ENCODE measurements at places on chromosomes 12 and 14.

DNA sequence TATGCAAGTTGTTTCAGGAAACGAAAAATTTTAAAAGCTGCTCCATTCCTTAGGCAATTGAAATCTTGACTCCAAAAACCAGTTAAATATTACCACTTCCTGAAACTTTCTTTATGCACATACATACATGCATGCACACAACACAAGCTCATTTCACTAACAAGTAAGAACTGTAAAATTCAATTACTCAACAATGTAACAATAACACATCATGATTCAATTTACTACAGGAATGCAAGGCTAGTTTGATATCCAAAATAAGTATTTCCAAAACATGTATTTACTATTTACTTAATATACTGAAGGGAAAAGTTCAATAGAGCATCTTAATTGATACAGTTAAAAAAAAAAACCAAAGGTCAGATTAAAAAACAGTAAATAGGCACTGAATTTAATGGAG is 19.6 kb downstream of the NAP1L1 start:
- no peak for DNase-seq

- no peak for DNase-seq
Observed at GRCh38 chr12:3658327-3659163, 94.4 kb downstream of the CRACR2A start.

DNA sequence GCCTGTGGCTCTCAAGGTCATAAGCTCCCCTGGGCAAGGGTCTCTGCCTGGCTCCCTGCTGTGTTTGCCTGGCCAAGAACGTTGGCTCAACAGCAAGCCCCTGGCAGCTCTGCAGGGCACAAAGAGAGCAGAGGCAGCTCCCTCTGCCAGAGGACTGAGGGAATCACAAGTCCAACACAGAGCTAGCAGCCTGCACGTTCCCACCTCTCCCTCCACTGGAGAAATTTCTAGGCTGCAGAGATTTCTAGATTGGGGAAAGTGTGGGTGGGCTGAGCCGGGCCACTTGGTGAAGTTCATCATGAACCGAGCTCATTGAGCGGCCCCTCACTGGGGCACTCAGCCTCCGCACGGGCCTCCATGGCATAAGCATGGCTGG is 19.8 kb downstream of the ZFYVE21 start:
- peak; percentile 43 for DNase-seq

DNA sequence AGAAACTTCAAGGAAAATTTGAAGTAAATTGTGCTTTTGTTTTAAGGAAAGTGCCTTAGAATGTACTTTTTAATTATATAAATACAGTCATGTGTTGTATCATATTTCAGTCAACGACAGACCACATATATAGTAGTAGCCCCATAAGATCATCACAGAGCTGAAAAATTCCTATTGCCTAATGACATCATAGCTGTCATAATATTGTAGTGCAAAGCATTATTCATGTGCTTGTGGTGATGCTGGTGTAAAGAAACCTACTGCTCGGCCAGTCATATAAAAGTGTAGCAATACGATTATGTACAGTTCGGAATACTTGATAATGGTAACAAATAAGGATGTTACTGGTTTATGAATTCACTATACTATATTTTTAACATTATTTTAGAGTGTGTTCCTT is 198.9 kb upstream of the SLC16A7 start:
- DNase-seq = no peak

GRCh38 chr14:44981198-44981597 is 19.2 kb downstream of the TOGARAM1 start:
- DNase-seq = no peak

DNA sequence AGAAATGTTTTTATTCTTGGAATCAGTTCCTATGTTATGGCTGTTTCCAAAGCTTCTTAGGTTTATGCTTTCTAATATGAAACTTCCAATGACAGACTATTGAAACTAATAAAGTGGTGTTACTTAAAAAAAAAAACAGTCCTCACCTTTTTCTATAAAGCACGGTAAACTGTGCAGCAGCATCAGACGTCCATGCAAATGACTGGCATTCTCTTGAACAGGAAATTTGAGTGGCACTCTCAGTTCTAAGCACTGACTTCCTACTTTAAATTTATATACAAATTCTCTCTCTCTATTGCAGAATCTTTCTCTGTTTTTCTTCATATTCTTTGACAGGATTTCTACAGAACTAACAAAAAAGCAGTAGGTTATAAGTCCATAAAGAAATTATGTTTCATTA is 2.8 kb upstream of the RAD51AP1 start:
- no peak for DNase-seq

DNA sequence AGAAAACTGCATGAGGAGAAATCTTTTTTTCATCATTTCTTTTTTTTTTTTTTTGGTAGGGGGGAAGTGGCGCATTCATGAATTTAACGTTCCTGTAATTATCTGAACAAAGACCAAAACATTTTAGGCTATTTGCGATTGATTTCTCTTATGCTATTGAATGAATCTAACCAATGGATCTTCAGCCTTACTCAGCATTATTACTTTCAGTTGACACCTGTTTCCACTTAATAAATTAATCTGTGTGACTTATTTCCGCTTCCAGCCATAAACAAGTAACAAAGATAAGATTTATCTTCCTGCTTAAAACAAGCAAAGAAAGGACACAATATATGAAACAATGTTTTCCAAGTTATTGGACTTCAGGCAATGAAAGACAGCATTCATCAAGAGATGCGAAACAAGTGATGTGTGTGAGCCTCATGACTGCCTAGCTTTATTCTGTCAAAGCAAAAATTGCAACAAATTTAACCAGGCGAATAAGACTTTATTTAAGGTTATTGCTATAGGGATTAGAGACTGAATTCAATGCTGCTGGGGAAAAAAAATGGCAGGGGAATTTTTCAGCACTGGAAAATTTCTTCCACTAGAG is 1026.9 kb downstream of the LRFN5 start:
- DNase-seq = no peak

DNA sequence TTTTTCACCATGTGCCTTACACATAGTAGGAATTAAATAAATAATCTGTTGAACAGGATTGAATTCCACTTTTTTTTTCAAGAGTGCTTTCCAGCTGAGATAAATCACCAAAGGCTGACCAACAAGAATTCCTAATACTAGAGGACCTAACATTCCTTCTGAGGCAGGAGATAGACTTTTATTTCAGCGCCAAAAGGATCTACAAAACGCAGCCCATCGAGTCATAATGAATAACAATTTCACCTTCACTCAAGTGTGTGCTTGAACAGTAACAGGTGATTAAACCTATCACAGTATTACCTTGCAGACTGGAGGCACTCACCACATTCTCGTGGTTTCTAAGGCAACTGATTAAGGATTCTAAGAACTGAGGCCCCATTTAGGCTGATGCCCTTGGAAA is 224.3 kb upstream of the ATP2B1 start:
- DNase-seq = no peak

- DNase-seq = no peak
Observed at GRCh38 chr14:102969060-102969791, 46.8 kb downstream of the AMN start.

- no peak for DNase-seq
Observed at GRCh38 chr12:85616201-85616600, 220.0 kb downstream of the RASSF9 start.

- DNase-seq = no peak
Observed at GRCh38 chr14:31745741-31746140, 184.5 kb downstream of the NUBPL start.

GRCh38 chr14:50510157-50510556 is 22.2 kb downstream of the MAP4K5 start:
- no peak for DNase-seq

DNA sequence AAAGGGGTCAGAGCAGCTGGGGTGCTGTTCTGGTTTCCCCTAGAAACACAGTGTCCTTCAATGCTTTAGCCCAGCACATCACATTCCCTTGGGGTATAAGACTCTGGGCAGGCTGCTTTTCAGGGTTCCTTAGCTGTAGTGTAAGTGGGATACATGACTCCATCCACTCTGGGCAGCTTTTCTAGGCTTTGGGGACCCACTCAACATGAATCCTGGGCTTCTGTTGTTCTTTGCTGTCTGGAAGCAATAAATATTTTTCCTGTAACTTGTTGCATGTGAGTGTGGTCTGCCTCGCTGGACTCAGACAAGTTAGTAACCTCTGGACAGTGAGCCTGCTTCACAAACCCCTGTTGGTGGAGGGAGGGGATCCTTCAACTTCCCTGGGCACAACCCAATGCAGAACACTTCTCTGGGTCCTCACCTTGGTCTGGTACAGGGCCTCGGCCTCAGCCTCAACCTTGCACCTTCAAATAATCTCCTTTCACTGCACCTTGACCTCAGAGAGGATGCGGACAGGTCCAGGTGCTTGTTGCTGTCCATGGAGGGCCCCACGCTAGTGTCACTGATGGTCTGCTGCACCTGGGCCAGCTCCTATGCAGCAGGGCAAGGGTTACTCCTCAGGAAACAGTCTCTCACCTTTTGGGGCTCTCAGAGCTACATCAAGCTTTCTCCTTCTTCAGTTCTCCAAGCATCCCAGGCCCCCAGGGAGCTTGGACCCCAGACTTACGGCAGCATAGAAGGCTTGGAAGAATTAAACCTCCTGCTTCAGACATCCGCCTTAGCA is 13.5 kb upstream of the KRT73 start:
- no peak for DNase-seq

DNA sequence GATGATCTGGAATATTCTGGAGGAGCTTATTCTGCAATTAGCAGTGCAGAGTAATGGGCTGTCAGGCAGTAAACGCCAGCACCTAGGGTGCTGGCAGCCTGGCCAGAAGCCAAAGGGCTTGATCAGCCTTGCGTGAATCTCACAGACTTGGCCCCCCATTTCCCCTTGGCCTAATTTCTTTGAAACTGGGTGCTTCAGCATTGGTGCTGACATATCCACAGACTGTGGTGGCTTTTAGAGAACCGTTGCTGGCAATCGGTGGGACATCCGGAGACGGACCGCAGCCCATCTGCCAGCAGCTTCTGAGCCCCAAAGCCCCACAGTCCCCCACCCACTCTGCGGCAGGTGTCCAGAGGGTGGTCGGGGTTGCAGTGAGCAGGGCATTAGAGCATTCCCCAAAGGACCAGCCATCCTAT is 157.1 kb downstream of the CALM1 start:
- DNase-seq = no peak

DNA sequence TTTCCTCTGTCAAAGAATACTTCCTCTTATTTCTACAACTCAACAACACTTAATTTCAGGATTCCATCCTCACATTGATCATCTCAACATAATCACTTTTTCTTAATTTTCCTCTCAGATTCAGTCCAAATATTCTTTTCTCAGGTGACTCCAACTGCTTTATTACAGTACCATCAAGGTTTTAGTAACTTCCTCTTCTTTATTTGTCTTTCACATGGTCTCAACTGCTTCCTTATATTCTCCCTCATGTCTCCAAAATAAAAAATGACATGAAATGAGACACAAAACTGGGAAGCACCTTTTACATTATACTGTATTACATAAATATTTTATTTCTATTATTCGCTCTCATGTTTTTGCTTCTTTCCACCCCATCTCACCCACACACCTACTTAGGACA is 55.5 kb downstream of the PPP2R5E start:
- DNase-seq = no peak

- DNase-seq = no peak
Observed at GRCh38 chr12:46569826-46570439, 197.4 kb upstream of the SLC38A2 start.

DNA sequence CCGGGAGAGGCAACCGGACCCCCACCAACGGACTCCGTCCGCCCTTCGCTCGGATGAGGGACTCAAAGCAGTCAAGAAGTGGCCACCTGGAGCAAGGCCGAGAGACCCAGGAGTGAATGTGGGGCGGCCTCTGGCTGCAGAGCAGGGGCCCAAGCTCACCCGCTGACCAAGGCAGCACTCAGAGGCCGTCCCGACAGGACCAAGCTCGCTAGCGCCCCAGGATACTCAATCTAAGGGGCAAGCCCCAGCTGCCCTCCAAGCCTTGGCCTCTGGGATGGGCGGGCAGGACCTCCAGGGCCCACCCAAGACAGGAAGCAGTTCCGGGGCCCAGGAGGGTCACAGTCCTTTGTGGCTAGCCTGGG is 936 bp downstream of the AKT1 start:
- DNase-seq = no peak

DNA sequence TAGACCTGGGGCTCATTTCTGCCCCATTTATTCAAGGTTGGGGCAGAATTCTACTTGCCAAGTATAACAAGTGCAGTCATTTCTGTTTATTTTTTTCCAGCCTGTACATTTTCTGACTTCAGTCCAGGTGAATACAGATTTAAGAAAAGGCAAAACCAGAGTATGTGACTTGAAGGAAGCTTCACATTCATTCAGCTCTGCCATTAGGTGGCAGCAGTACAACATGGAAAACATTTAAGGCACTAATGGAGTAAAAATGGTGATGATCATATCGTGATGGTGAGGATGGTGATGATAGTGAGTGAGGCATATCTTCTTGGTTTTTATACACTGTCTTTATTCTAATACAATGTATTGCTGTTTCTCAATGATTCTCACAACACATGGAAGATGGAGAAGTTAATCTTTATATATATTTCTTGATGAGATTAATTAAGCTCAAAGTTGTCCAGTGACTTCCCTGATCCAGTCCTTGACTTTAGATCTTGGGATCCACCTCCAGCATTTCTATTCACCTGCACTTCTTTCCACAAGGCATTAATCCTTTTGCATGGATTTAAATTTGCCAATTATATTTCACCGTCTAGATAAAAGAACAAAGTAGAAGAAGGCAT is 176.7 kb upstream of the SEL1L start:
- no peak for DNase-seq

DNA sequence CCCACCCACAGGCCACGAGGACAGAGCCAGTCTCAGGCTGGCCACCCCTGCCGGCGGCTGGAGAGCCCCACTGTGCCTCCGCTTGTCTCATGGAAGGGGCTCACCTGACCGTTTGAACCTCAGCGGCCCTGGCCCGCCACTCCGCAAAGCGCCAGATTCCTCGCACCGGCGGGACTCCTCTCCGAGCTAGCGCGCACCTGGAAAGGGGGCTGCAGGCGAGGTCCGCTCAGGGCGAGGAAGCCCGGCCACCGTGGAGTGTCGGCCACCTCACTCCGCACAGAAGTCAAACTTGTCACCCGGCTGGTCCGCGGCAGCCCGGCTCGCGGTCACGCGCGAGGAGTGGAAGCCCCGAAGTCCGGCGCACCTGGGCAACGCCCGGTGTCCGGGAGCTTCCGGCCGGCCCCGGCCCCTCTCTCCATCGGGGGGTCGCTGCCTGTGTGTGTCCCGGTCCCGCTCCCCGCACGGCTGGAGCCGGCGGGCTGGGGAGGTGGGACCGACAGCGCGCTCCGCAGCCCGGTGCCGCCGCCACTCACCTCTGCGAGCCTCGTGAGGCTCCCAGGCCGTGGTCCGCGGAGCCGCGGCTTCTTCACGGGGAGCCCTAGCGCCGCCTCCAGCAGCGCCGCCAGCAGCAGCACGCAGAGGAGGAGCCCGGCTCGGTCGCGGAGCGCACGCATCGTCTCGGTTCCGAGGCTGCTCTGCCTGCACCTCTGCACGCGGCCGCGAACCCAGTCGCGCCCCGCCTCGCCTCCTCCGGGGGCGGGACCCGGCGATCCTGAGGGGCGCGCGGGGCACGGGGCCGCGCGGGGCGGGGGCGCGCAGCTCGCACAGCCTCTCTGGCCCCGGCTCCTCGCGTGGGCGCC is at the start of gene ISM2:
ISM2 (minus strand) TSS at position 697 of the 860 bp plus-strand sequence; CDS start at position 674, 23 bp downstream.
- peak; percentile 51 for DNase-seq

Measured in sciatic nerve (tissue), 2 donors.